ENCODE measurements at places on chromosomes 3 and 15.

GRCh38 chr3:56467108-56467507 is 1.2 kb downstream of the ERC2 start:
- DNase-seq: no peak

DNA sequence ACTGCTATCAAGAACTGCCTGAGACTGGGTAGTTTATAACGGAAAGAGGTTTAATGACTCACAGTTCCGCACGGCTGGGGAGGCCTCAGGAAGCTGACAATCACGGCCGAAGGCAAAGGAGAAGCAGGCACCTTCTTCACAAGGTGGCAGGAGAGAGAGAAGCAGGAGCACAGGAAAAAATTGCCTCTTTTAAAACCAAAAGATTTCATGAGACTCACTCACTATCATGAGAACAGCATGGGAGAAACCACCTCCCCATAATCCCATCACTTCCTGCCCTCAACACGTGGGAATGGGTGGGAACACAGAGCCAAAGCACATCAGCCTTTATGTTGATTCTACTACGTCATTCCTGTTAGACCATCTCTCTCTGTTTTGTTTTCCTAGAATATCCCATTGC is 650.9 kb upstream of the SEMA6D start:
- no peak for DNase-seq

DNA sequence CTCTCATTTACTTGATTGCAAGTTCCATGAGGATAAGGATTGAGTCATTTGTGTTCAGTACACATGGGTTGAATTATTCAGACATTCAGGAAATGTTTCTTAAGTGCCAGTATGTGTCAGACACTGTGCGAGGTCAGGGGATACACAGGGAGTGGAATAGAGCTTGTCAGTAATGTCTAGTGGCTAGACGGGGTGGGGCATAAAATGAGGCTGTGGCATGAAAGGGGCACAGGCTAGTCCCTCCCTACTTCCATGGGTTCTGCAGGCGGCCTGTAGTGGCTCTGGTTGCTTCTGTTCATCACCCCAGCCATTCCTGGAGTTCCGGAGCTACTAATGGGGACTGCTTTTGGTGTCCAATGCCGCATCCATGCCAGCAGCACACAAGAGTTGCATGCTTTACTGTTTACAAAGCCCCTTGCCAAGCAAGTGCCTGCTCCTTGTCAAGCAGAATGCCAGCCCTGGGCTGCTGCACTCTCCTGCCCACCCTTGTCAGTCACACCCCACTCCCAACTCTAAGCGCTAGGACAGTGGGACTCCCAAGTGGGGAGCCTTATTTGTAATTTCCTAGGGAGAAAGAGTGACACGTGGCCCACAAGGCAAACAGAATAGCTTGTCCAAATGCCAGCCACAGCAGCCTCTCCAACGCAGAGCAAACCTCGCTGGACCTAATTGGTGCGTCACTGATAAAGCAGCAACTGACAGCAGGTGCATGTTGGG is 70.8 kb downstream of the RAB11A start:
- DNase-seq: no peak

DNA sequence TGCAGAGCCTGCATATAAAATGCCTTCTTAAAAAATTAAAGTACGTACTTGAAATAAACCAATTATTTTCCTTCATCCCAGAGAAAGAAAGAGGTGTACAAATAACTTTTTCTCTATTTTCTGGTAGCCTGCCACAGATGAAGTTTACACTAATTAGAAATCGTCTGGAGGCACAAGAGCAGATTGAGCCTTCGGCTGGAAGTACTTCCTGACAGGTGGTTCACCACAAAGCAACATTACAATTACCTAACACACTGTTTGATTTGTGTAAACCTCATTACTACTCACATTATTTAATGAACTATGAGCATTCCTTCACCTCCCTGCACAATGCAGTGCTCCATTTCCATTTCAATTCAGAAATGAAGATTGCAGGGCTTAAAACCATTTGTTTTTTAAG is 856.1 kb downstream of the SI start:
- DNase-seq: no peak

DNA sequence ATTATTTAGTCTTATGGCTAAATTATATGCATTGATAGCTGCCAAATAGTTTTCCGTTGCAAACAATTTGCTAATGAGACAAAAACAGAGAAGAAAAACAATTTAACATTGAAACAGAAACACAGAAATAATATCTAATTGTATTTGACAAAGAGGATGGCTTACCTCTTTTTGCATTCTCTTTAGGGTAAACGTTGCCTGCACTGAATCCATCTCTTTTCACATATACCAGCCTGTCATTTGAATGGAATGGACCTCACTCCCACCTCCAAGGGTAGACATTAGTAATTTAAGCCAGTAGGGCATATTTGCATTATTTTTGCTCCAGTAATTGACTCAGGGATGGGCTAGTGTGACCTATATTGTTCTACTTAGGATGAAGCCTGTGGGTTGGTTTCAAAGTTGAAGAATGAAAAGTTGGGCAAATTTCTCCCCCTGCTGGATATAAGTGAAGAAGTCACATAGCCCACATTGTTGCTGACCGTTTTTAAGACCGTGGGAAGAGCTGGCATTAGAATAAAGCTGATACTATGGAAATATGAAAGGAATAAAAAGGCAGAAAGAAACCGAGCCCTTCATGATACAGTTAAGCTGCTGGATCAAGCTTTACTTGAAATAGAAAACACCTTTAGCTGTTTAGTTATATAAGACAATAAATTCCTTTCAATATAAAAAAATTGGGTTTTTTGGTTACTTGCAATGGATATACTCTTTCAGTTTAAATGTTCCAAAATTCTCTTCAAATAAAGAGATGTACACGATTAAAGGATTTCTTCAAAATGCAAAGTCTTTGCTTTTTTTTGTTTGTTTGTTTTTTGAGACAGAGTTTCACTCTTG is 26.9 kb downstream of the PIERCE2 start:
- peak; percentile 51 for DNase-seq

- DNase-seq: no peak
Measured at GRCh38 chr15:73797366-73798158, 44.4 kb upstream of the INSYN1 start.

DNA sequence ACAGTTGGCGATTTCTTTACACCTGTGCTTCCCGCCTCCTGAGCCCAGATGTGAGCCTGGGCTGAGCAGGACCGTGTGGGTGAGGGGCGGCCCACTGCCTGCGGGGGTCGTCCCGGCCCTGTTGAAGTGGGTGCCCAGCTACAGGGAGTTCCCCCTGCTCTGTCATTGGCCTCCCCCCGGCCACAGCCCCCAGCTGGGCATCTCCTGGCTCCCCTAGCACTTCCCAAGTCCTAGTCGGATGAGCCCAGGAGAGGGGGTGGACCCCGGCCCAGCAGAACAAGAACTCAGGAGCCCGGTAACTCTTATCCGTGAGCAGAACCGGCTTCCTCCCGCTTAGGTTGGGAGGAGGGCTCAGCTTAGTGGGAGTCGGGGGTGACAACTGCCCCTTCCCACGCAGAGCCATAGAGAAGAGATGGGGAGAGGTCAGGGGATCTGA is 757 bp downstream of the PAQR5 start:
- DNase-seq: no peak

DNA sequence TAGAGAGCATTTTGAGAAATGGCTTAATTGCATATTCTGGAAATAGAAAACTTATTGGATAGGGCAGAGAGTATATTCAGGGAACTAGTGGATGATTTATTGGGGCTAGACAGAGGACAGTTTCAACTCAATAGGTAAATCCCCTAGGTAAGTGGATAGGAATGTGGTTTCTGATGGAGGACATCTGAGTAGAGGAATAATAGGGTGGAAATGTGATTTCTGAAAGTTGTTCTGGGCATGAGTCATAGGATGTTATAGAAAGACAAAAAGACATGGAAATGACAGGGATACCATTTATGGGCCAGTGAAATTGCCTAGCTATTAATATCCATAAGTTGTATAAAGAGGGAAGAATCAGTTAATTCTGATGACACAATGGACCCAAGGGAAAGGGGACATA is 563.3 kb upstream of the GOLIM4 start:
- no peak for DNase-seq

GRCh38 chr3:181906338-181906737 is 194.6 kb downstream of the SOX2 start:
- DNase-seq: no peak

GRCh38 chr15:59918994-59919951 is 84.8 kb upstream of the FOXB1 start:
- DNase-seq: no peak

DNA sequence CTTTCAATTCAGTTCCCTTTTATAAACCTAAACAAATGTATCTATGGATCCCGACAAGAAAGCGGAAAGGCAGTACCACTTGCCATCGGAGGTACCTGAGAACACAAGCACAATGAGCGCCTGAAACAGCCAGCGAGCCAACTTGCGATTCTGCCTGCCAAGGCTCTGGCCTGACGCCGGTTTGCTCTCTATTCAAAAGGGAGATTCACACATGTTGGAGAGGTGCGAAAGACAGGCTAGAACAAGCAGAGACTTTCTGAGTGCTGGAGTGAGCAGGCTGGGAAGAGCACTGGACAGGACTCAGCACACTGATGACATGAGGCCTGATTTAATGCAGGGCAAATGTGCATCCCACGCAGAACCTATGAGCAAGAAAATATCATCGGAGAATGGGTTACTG is 17.7 kb upstream of the PRR23E start:
- no peak for DNase-seq

- DNase-seq: no peak
Measured at GRCh38 chr15:63992300-63992699, 54.0 kb downstream of the DAPK2 start.

- no peak for DNase-seq
Measured at GRCh38 chr15:45242289-45242688, 9.7 kb upstream of the SLC28A2 start.

DNA sequence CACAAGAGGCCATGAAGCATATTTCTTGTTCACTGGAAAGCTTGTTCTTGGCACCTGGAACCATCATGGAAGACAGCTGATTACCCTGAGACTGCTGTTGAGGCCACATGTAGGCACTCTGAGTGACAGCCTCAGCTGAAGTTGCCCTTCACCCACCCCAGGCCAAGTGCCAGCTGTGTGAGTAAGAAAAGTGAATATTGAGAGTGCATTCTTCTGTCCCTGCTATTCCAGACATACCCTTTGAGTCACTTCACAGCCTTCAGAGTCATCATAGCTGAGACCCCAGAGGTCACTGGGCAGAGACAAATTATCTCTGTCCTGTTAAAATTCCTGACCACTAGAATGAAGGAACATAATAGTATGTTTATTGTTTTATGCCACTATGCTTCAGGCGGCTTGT is 79.6 kb downstream of the NFKBIZ start:
- DNase-seq: no peak

DNA sequence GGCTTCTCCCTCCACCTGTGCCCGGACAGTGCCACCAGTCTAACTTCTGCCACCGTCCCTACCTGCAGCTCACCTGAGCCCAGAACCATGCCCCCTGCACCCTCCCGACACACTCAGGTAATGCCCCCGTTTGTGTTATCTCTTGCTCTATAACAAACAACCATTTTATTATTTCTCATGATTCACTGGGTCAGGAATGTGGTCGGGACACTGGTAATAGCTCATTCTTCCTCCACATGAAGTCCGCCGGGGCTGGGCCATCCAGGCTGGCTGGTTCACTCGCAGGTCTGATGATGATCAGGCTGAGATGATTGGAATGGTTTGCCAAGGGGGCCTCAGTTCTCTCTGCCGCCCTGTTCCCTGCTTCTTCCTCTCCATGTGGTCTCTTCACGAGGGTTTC is 20.3 kb upstream of the NR2E3 start:
- no peak for DNase-seq

DNA sequence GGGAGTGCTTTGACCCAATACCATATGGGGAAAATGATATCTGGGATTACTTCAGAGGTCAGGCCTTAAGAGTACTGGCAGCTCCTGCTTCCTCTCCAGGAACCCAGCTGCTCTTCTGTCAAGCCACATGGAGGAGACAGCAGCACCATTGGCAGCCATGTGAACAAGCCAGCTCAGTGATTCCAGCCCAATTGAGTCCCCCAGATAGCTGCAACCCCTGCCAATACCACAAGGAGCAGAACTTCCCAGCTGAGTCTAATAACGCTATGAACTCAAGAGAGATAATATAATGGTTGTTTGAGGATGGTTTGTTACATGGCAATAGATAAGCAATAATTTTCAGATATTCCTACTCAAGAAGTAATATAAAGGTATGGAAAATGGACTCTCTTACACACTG is 126.8 kb upstream of the CPNE4 start:
- DNase-seq: no peak

DNA sequence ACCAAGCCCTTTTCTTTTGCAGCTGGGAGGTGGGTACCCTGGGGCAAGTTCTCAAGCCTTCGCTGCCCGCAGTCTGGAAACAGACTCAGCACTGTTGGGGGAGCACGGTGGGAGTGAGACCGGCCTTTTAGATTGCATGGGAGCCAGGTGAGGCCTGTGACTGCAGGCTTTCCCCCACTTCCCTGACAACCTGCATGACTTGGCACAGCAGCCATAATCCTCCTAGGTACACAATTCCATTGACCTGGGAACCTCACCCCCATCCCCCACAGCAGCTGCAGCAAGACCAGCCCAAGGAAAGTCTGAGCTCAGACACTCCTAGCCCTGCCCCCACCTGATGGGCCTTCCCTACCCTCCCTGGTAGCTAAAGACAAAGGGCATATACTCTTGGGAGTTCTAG is 52.2 kb upstream of the CCDC80 start:
- no peak for DNase-seq

GRCh38 chr3:37906734-37907282 is 45.1 kb downstream of the CTDSPL start:
- no peak for DNase-seq

GRCh38 chr3:120052677-120053076 is 41.6 kb downstream of the GSK3B start:
- DNase-seq: no peak

DNA sequence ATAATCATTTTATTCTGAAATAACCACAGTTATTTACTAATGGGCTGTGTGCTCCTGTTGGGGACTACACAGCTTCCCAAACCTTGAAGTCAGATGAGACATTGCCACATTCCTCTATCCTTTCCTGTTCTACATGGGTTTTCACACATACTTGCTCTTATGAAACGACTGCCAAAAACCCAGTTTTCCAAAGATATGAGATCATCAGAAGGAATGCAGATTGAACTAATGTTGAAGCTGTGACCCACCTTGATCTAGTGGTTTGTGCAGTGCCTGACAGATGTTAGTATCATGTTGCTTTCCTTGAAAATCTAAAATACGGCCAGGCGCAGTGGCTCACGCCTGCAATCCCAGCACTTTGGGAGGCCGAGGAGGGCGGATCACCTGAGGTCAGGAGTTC is 144.6 kb downstream of the VGLL4 start:
- DNase-seq: no peak

DNA sequence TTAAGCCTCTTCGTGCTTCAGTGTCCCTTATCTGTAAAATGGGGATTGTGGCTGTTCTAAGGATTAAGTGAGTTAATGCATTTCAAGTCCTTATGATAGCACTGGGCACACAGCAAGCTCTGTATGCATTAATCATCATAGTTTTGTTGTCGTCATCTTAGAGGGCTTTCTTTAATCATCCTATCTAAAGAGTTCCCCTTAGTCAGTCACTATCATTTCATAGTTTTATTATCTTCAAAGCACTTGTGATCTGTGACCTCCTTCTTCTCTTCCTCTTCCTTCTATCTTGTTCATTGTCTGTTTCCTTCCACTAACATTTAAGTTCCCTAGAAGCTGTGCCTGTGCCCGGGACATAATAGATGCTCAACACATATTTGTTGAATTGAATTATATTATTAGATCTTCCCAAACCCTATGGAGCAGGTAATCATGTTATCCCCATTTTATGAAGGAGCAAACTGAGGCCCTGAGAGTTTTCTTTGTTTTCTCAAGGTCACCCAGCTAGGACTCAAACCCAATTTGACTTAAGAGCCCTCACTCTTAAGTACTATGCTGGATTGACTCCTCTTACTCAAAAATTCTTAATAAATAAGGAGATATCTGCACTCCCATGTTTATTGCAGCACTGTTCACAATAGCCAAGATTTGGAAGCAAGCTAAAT is 24.1 kb downstream of the DUOX2 start:
- DNase-seq: no peak
